Dermis blood vessel endothelial cell (primary cell): ENCODE measurements at places on chromosomes 6 and 20. TPM values are rescaled to one million over a fixed set of nuclear protein-coding genes. Genes with fewer than 3 reads are reported as not detected.

Gene MYT1
- not detected in 2 replicates for total RNA-seq

Gene SLC26A8
- under 0.01 TPM in 1 of 2 replicates, not detected in the other for total RNA-seq

Gene ZNF334
- 0.34 and 2.8 TPM in 2 replicates for total RNA-seq

Gene C20orf96
- total RNA-seq = 3.2 and 6.7 TPM in 2 replicates

Gene ANGPT4
- total RNA-seq = not detected in 2 replicates
